ENCODE measurements at places on chromosomes 12 and 14. TPM values are rescaled to one million over a fixed set of nuclear protein-coding genes. Genes with fewer than 3 reads are reported as not detected.

The RPL10L gene
- total RNA-seq, result not detected

The ING4 gene
- total RNA-seq, result 11.1 TPM

The NYNRIN gene
- total RNA-seq, result 0.08 TPM

The DDN gene
- 1.3 TPM for total RNA-seq
